ENCODE measurements at places on chromosomes 5 and 9.

DNA sequence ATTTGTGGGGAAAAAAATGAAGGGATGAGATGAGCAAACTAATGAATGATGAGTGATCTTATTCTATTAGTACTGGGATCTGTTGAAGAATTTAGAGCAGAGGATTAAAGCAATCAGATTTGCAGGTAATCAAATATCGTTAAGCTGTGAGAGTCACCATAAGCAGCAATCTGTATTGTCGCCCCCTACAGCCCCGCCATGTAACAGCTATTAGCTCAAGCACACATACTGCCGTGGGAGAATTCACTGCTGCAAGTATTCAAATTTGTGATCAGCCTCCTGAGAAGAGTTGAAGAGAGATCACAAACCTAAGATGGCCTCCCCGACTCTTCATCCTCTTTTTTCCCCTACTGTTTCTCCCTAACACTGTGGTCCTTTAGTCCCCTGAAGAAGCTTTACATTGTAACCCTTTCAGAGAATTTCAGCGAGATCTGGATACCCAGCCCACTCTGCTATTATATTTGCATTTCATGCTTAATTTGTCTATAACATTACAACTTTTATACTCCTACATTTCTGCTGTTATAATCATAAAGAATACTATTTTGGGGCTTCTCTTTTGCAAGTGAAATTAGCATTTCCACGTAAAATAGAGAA lies 28.5 kb upstream of the PHF24 start:
- peak; percentile 11 for DNase-seq

GRCh38 chr9:31870276-31870675 lies 514.2 kb upstream of the ACO1 start:
- no peak for DNase-seq

- no peak for DNase-seq
These were observed 9.1 kb downstream of the MAN1B1 start for GRCh38 chr9:137095664-137096517.

DNA sequence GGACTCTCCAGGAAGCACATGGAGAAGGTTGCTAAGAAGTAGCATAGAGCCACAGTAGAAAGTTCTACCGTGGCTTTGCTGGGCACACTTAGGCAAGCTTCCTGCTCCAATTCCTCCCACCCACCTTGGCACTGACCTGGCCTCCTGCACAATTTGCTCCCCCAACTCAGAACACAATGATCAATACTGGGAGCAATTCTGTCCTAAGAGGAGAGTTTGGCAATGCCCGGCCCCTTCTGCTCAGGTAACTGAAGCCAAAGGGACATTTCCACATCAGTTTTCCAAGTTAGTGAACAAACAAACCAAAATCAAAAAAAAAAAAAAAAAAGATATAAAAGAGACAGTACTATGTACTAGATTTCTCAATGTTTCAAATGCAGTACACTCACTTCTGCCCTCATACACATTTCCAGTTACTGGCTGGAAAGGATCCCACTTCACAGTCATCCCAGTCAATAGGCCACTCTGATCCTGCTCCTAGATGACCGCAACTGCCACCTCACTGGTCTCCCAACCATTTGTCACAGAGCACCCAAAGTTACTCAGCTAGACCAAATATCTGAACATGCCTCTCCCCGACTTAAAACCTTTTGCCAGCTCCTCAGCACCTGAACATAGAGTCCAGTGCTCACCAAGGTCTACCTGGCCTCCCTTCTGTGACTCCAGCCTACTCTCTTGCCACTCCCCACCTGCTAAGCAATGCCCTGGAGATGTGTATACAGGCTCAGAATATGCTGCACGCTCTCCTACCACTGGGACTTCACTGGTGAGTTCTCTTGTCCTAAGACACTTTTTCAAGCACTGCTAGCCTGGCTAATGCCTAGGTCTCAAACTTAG lies 21.3 kb downstream of the ABCA1 start:
- DNase-seq: peak; percentile 93

GRCh38 chr9:1535051-1535450 lies 480.1 kb upstream of the SMARCA2 start:
- no peak for DNase-seq

GRCh38 chr5:68344447-68345111 lies 129.0 kb downstream of the PIK3R1 start:
- peak; percentile 60 for DNase-seq

- DNase-seq: no peak
These were observed 184.9 kb downstream of the FANCC start for GRCh38 chr9:95132366-95133324.

DNA sequence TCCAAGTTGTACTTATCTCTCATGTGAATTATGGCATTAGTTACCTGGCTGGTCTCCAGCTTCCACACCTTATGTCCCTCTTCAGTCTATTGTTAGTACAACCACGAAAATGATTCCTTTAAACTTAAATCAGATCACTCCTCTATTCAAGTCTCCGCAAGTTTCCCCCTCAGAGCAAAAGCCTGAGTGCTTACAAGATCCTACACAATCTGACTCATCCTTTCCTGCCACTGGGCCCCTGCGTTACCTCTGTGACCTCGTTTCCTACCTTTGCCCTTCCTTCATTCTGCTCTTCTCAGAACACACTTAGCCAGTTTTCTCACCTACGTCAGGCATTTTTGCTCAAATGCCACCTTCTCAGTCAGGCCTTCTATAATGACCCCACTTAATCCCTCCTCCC lies 45.1 kb upstream of the GLIS3 start:
- no peak for DNase-seq

DNA sequence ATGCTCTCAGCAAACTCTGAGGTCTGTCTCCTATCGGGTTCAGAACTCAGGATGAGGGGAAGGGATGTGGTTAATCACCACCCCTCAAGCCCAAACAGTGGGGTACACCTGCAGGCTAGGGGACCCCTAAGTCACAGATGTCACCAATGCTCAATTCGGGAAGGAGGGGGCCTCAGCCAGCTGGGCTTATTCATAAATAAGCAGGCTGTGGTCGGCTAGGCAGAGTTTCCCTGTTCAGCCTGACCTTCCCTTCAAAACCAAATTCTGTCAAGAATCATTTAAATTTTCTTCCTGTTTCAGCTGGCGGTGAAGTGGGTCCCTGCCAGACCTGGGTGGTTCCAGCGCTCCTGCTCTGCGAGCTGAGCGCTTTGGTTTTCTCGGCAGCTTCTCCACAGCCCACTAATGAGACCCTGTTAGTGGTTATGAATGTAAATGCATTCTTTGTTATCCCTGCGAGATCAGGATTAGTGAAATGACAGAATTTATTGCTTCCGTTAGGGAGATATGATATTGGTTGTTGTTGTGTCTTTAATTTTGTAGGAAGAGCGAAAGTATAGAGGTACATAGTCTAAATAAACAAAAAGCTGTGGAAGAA lies 68.3 kb downstream of the AK8 start:
- DNase-seq: no peak

GRCh38 chr5:94240134-94240533 lies 378.3 kb downstream of the KIAA0825 start:
- peak; percentile 35 for DNase-seq

- peak; percentile 97 for DNase-seq
These were observed 96.6 kb downstream of the VCAN start for GRCh38 chr5:83568186-83568585.

GRCh38 chr5:154786414-154786813 lies 31.2 kb downstream of the LARP1 start:
- DNase-seq: no peak

DNA sequence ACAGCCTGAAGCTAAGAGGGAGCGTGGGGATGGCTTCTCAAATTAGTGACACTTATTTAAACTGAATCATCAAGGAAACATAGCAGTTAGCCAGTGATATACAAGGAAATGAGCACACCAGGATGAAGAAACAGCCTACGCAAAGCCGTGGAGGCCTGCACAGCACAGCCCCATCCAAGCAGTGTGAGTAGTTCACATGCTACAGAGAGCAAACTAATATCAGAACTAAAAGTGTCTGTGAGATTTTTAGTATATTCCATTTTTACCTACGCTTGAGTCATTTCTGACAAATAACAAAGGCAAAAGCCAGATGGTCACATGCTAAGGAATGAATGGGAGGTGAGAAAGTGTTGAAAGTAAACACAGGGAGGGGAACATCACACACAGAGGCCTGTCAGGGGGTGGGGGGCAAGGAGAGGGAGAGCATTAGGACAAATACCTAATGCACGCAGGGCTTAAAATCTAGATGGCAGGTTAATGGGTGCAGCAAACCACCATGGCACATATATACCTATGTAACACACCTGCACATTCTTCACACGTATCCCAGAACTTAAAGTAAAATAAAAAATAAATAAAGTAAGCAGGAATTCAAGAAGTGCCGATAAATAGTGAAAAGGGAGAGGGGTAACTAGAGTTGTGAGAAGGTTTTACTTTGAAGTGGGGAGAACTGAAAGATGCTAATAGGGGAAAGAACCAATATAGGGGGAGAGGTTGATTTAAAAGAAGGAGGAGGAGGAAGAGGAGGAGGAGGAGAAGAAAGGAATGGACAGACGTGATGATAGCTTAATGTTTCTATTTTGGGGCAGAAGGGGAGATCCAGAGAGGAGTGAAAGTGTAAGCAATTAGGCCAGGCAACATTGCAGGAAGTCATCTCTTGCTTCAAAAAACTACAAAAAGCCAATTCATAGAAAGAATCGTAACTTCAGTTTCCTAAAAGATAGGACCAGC lies 100.9 kb upstream of the PTGER4 start:
- no peak for DNase-seq

DNA sequence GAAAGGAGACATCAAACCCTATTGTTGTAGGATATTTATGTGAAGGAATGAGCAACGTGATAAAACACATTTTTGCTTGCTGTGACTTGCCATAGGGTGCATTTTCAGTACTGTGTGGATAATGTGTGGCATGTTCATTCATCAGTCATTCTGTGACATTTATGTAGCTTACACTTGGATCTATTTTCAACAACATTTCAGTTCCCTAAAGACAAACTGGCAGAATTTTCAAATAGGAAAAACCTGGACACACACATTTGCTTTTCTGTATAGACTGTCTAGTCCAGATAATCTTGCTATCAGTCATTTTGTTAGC lies 127.7 kb downstream of the TMC1 start:
- no peak for DNase-seq

DNA sequence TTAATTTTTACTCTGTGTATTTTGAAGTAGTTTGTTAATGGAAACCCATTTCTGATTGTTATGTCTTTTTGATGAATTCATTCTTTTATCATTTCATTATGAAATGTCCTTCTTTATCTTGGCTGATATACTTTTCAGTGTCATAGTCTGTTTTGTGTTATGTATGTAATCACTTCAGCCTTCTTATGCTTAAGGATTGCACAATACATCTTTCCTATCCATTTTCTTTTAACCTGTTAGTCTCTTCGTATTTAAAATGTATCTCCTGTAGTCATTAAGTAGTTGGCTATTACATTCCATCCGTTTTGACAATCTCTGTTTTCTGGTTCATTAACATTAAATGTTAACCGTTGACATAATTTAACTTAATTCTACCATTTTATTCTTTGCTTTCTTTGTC lies 344.6 kb upstream of the CTNND2 start:
- DNase-seq: no peak

GRCh38 chr5:110386782-110387181 lies 339.7 kb downstream of the TMEM232 start:
- peak; percentile 85 for DNase-seq

GRCh38 chr9:79210541-79211243 lies 361.1 kb upstream of the TLE4 start:
- no peak for DNase-seq

GRCh38 chr9:84206801-84207370 lies 133.7 kb downstream of the SLC28A3 start:
- DNase-seq: peak; percentile 17

DNA sequence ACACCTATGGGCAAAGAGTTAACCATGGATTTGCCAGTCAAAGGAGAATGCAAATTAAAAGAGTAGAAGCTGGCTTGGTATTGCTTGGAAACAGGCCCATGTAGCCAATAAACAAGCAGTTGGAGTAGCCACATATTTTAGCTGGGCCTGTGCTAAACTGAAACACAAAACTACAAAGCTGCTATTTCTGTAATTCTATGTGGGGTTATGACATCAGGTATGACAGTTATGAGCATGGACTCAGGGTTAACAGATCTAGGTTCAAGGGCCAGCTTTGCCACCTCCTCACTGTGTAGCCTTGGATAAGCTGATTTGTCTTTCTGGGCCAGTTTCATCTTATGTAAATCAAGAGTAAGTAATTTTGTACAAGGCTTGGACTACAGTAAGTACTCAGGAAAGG lies 142.7 kb downstream of the PIP5K1B start:
- DNase-seq: no peak

DNA sequence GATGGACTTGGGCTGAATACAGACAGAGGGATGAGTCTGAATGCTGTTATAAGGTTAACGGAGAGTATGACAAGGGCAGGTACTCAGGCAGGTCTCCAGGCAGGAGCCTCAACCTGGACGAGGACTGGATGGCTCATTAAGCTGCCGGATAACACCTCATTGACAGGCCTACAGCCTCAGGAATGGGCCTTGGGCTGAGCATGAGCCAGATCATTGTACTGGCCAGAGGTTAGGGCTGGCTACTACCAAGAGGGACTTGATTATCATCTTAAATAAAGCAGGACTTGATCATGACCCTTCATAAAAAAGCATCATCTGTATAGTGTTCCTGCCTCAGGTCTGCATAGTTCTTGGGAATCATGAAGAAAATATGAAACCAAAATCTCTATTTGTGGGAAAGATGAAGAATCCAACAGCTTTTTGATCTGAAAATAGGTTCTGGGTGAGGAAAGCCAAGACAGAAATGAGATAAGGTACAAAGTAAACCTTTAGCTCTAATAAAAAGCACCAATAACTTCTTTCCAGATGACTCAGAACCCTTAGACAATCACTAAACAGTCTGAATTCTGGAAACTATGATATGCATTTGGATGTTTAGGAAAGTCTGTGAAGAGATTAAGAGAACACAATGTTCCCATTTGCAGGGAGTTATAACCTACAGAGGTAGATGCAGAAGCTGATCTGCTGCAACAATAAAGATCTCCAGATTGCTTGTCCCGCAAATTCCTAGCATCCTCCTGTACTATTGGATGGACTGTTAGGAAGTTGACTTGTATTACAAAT lies 343.1 kb downstream of the CTNND2 start:
- no peak for DNase-seq

DNA sequence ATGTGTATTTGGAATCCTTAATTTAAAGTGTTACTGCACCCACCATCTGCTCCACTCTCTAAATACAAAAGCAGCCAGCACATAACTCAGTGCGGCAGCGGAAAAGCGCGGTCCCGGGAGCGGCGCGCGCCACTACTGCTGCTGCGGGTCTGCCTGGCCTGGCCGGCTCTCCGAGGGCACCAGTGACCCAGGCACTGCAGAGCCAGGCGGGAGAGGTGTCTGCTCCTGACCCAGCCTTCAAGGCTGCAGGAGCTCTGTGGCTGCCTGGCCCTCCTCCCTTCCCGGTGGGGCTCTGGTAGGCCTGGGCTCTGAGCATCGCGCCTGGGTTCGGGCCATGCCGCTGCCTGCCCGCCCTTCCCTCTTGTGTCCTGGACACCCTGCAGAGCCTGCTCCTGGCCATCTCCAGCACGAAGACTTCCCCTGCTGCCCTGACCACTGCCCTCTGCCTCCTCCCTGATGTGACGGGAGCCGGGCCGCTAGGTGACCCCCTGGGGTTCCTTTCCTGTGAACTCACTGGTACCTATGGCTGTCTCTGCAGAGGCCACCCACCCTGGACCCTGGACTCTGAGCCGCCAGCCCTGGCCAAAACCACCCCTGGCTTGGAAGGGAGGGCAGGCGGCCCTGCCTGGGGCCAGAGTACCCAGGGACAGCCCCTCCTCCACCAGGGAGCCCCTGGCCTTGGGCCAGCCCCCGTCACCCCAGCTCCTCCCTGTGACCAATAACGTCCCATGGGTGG lies 32.8 kb upstream of the UBAC1 start:
- no peak for DNase-seq

GRCh38 chr9:80787636-80788035 lies 901.7 kb downstream of the TLE1 start:
- DNase-seq: no peak

Measured in AG10803 (cell line).